Stimulated activated CD4-positive, alpha-beta T cell treated with anti-CD3 and anti-CD28 coated beads, Interleukin-1b, Interleukin-23, amount 100 ng/mL, for 4 hours (primary cell): ENCODE measurements at places on chromosomes 12 and 14.

DNA sequence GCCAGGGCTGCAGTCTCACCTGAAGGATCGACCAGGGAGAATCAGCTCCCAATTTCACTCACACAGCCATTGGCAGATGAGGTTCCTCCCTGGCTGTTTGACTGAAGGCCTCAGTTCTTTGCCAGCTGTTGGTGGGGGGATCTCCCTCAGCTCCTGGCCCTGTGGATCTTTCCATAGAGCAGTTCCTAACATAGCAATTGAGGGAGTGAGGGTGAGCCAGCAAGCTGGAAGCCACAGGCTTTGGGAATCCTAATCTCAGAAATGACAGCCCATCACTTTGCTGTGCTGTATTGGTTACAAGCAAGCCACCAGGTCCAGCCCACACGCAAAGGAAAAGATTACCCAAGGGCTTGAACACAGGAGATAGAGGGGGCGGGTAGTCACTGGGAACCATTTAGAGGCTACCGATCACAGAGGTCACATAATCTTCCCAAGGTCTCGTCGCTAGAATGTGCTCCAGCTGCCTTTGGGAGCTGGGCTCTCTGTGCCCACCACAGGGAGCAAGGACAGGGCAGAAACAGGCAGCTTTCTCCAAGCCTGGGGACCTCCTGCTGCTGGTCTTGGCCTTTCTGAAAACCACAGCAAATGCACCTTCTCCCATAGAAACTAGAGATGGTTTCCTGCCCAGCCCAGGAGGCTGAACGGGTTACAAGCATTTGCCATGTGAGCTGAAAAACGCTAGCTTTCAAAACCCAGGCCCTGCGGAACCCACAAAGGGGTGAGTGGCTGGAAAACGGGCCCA, 4.6 kb upstream of the OTUB2 start:
- no peak for DNase-seq

DNA sequence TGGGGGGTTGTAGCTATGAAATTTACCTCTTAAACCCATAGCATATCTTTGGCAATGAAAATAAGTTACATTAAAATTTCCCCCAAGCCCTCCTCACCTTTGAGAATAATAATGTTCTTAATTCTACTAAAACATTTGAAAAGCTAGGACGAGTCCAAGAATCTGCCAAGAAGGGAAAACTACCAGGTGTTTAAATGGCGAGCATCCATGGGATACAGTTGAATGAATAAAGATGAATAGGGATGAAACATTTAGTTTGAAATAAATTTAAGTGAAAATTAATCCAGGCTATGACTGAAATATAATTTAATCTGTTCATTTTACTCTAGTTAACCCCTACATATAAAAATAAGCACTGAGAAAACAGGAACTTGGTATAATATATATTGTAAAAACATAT, 536.7 kb downstream of the FLRT2 start:
- no peak for DNase-seq

DNA sequence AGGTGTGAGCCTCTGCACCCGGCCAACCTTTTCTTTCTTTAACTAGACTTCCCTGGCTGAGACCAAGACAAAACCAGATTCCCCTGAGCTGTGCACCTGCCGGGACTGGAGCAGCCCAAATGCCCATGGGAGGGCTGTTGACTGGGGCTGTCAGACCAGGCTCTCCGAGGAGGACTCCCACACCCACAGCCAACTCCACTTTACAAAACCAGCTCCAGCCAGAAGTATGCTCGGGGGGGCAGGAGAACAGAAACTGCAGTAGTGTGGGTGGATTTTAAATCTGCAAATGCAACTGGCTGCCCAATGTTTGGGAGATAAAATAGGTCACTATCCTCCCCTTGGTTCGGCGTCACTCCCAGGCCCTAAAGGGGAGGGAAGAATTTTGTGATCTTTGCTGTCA, 78.5 kb downstream of the VCPKMT start:
- no peak for DNase-seq

GRCh38 chr14:69687606-69688298, 76.4 kb downstream of the SUSD6 start:
- DNase-seq, result no peak

- no peak for DNase-seq
Measured at GRCh38 chr12:65449400-65449799, 170.9 kb downstream of the MSRB3 start.

- no peak for DNase-seq
Measured at GRCh38 chr12:19055589-19055988, 73.9 kb upstream of the PLEKHA5 start.

DNA sequence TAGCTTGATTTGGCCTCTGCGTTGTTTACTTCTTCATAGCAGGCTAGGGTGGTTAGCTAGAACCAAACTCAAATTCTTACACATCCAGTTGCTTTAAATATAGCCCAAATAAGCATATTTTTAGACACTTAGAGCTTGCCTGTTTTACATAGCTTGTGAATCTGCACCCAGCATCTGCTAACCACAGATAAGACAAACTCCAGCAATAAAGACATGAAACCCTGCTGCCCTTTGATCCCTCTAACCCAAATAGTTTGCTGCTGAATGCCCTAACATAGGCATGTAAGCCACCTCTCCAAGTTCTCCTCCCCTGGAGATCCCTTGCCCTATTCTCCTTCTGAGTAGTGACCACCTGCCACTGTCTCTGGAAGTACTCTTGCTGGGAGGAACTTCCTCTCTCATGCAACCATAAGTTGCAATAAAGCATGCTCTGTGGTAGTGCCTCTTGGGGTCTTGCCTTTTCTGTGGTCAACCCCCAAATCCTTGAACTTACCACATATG, 185.6 kb downstream of the TMEM117 start:
- DNase-seq, result no peak

DNA sequence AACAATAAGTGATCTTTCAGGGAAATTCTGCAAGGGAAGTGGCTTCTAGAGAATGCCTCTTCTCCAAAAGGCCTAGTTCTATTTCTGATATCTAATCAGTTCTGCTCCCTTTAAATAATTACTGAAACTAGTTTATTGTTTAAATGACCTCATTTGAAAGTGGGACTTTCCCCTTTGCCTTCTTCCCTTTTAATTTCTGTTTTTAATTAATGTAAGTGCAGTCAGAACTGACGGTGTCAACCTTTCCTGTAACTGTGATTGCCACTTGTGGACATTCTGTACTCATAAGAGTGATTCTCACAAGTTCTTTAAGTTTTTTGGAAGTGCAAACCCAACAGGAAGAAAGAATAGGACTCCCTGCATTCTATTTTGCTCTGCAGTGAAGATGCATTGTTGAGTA, 265.3 kb upstream of the PLEKHG7 start:
- no peak for DNase-seq

GRCh38 chr14:96580566-96580965, 78.4 kb downstream of the PAPOLA start:
- DNase-seq, result no peak
